ENCODE measurements at places on chromosomes 6 and 20.

- DNase-seq: no peak
Observed at GRCh38 chr6:149150301-149150700, 167.2 kb upstream of the TAB2 start.

GRCh38 chr20:58649288-58650180 lies 1.5 kb upstream of the STX16 start:
- peak; percentile 38 for DNase-seq

- DNase-seq: no peak
Observed at GRCh38 chr20:48102076-48102787, 317.0 kb upstream of the SULF2 start.

DNA sequence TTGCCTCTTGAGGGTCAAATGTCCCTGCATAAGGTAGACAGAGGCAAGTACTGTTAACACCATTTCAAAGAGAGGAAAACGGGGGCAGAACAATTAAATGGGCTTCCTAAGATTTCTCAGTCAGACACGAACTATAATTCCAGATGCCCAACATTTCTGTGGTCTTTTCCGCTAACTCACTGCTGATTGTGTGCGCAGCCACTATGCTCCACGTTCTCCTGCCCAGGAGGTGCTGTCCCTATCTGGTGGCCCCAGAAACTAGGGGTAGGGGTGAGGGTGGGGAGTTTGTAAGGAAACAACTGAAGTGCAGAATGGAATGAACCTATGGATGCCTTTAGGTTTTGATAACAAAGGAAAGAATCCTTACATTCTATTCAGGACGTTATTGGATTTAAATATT lies 86.1 kb upstream of the BACH2 start:
- DNase-seq: no peak

GRCh38 chr20:13639150-13639497 lies 392 bp upstream of the TASP1 start:
- DNase-seq: no peak

GRCh38 chr6:25417046-25417605 lies 138.0 kb downstream of the CARMIL1 start:
- DNase-seq: no peak

DNA sequence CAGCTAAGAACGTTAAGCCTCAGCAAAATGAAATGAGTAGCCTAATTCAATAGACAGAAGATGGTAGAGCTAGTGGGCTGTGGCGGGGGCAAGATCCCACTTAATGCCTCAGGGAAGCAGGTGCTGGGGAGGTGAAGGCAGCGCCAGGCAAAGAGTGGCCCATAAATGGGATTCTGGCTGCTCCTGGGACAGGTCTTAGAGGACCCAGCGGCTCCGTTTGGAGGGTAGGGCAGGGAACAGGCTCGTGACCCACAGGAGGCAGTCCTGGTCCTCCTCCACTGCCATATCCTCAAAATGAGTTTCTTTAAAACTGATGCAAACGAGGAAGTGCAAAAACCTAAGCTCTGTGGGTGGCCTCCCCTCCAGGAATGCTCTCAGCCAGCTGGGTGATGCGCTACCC lies 32.7 kb downstream of the SAYSD1 start:
- no peak for DNase-seq

DNA sequence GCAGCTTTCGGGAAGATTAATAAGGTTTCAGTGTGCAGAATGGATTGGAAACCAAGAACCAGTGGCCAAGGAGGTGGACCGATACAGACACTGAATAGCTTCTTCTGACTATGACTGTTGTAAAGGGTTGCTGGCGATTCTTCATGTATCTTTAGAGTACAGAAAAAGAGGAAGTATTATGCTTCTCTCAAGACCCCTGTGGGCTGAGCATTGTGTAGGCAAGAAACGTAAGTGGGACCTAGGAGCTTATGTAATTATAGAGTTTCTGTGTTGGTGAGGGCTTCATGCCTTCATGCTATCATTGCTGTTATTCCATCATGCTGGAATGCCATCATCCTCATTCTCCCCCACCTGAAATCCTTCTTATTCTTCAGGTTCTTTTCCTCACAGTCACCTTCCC lies 105.4 kb upstream of the AKIRIN2 start:
- DNase-seq: no peak

DNA sequence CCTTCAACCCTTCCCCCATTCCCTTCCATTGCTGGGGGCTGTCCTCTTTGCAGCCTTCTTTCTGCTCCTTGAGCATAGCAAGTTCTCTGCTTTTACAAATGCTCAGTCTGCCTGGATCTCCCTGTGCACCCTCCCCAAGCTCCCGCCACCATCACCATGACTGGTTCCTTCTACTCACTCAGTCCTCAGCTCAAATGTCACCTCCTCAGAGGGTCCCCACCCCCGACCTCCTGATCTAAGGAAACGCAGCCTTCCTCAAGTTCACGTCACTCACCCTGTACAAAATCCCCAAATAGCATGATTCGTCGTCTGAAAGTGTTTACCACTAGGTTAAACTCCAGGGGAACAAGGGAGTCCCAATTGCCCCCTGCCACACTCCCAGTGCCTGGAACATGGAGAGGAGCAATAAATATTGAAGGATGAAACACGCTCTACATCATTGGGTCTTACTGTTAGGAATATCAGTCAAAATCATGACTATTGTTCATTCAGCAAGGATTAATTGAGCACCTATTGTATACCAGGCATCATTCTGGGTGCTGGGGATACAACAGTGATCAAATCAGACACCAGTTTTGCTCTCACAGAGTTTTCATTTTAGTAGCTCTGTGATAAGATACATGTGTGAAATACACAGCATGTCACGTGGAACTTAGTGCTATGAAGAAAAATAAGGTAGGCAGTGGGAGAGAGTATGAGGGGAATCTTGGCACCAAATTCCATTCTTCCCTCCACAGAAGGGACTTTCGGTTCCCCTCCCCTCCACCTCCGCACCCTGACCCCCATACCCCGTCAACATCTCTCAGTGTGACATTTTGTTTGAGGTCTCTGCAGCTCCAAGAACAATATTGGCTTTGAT lies 15.6 kb downstream of the TP53RK start:
- no peak for DNase-seq

DNA sequence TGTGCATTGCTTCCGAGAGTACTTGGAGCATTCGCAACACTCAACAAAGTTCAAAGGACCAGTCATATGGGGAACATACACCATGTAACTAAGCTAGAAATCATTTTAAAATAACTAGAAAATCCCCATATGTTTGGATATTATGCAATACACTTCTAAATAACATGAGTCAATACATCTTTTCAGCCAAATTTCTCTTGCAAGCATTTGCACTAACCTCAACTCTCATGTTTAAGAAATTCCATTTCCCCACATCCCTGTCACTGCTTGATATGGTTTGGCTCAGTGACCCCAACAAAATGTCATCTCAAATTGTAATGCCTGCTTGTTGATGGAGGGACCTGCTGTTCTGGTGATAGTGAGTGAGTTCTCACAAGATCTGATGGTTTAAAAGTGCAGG lies 85.7 kb upstream of the CST7 start:
- DNase-seq: no peak

- DNase-seq: no peak
Observed at GRCh38 chr6:150297327-150298029, 71.3 kb upstream of the IYD start.

GRCh38 chr6:15953152-15953880 lies 175.6 kb upstream of the MYLIP start:
- DNase-seq: no peak

DNA sequence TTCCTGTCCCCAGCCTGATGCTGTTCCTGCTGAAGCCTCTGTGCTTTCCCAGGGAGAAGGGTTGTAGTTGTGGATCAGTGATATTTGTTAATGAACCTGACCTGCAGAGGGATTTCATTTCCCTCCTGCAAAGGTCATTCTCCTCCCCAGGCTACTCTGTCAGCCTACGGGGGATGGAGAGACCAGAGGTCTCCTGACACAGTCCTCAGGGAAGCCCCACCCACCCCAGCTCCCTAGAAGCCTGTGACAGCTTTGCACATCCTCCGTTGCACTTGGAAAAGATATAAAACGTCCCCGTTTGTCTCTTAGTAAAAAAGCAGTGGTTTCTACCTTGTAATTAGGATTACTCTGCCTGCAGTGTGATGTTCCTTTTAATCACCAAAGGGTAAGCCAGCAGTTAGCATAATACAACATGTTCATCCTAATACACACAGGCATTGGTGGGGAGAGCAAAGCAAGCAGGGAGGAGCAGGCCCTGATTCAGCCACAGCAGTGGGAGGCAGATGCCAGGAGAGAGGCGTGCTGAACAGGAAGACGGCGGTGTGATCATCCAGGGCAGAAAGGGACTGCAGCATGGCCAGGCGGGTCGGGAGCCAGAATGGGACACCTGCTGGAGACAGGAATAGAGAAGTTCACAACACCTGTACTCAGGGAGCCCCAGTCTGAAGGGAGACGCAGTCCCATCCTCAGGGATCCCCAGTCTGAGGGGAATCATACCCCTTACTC lies 293.5 kb downstream of the LRFN2 start:
- DNase-seq: no peak

DNA sequence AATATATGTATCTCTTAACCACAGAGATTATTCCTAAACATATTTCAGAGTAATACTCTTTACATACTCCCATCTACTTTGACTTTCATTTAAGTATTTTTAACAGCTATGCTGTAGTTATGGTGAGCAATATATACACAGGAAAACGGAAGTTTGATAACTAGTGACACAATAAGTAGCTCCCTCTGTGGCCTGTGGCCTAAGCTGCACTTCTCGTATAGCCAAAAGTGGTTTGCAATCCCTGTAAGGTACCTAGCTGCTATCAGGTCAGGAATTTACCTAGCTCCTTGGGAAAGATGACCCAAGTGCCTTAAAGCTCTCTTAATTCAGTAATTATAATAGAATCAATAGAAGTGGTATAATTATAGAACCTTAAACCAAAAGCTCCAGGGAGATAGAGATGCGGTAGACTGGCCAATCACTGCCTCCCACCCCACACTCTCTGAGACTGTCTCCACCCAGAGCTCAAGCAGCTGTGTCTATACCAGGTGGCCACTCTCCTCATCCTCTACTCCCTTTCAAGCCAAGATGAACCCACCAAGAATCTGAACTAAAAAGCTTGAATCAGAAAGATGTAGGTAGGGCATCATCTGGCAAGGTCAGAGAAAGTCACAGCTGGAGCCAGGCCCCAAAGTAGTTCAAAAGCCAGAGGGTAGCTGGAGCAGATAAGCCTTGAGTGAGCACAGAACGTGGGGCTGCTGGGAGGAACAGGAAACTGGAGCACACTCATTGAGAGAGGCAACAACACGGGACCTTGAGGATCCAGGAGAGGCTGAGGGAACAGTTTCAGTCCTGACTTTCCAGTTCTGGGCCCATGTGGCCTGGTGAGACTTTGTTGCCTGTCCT lies 84.9 kb upstream of the ASF1A start:
- peak; percentile 32 for DNase-seq

DNA sequence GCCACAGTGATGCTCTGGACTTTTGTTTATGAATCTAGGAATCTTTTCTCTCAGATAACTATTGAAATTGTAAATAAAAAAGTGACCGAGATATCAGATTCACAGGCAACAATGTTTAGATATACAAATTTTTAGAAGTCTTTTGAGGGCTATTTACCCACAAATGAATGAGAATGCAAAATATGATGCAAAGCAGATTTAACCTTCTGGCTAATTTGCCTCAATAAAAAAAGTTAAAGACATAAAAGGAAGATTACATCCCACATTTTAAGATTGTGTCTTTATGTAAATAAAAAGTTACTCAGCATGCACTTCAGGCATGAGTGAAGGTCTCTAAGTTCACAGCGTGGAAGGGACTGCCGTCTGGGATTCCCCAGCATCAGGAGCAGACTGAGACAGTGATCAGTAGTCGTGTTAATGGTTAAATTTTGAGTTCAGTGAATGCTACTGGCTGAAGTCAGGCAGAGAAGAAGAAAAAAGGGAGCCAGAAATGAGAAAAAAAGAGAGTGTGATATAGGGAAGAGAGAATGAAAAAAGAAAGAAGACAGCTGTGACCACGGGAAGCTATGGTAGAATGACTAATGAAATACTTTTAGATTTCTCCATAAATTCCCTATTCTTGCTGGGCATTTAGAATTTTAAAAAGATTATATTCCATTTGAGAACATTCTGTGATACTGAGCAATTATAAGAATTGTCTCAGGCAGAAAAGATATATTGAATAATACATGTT lies 93.6 kb downstream of the MYB start:
- no peak for DNase-seq

- no peak for DNase-seq
Observed at GRCh38 chr6:156021746-156022396, 566.2 kb upstream of the NOX3 start.

- DNase-seq: no peak
Observed at GRCh38 chr6:34601706-34602105, 45.6 kb upstream of the SPDEF start.

GRCh38 chr6:11427723-11428245 lies 109.8 kb upstream of the TMEM170B start:
- no peak for DNase-seq

DNA sequence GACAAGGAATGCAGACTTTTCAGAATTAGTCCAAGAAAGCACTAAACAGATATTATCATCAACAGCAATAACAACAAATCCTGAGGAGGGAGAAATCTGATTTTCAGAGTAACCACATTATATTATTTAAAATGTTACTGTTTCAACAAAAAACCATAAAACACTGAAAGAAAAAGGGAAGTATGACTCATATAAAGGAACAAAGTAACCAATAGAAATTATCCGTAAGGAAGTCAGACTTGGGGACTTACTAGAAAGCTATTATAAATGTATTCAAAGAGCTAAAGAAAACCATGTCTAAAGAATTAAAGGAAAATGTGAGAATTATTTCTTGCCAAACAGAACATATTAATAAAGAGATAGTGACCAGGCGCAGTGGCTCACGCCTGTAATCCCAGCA lies 98.1 kb downstream of the MYLK4 start:
- DNase-seq: no peak

- DNase-seq: no peak
Observed at GRCh38 chr6:79764747-79765146, 133.6 kb downstream of the SH3BGRL2 start.

DNA sequence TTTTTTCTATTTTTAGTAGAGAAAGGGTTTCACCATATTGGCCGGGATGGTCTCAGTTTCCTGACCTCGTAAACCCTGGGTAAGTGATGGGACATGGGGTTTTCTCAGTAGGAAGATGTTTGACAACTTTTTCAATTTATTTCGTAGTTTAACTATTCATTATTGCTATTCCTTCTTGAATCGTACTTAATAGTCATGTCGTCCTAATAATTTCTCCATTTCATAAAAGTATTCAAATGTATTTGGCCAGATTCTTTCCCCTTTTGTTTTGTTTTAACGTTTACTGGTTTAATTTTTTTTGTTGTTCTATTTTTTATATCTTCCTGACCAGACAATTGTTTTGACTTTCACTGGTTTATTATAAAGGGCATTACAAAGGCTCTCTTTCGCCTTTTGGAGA lies 16.3 kb downstream of the GPX5 start:
- DNase-seq: no peak

DNA sequence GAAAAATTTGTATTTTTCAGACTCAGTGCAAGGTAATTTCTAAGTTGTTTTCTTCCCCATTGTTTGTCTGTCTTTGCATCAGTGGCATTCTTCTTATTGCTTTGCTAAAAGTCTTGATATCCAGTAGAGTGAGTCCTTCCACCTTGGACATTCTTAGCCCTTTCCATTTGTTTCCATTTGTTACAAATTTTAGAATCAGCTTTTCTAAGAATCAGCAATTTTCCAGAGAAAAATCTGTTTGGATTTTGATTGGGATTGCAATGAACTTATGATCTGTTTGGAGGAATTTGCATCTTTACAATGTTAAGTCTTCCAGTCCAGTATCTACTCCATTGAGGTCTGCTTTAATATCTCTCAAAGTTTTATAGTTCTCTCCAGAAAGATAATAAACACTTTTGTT lies 36.4 kb downstream of the LRRN4 start:
- DNase-seq: no peak

GRCh38 chr6:118296129-118296901 lies 251.8 kb upstream of the PLN start:
- no peak for DNase-seq

- no peak for DNase-seq
Observed at GRCh38 chr6:31636698-31637596, 15.5 kb downstream of the BAG6 start.
